ENCODE measurements at places on chromosomes 3 and 15.

DNA sequence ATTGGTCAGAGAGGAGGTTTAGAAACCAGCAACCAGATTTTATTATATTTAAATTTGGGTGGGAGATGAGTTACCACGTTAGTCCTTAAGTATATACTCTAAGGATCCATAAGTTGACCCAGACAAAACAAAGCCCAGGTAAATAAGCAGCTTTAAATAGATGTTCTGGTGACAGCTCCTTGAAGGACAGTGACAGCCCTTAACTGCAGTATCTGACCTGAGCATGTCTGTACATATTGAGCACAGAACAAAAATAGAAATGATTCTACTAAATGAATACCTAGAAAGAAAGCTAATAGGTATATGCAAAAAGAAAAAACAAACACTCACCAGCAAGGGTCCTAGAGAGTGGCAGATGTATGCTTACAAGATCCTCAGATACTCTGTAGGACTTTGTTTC lies 63.0 kb downstream of the UBR1 start:
- no peak for DNase-seq

- no peak for DNase-seq
Measured at GRCh38 chr3:79339846-79340245, 428.0 kb downstream of the ROBO1 start.

DNA sequence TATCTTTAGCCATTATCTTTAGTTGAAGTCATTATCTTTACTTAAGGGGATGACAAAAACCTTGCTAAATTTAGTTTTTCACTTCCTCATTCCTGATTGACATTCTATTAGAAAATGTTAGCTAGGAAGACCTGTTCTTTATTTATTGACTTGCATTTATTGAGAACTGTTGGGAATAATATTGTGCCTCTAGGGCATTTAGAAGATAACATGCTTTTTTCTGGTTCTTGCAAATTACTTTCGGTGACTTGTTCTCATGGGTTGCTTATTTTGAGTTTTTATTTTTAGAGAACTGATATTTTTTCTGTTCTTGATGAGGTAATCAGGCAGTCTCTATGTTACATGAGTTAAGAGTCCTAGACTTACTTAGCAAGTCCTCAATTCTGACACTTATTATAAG lies 48.3 kb upstream of the CTDSPL start:
- no peak for DNase-seq

DNA sequence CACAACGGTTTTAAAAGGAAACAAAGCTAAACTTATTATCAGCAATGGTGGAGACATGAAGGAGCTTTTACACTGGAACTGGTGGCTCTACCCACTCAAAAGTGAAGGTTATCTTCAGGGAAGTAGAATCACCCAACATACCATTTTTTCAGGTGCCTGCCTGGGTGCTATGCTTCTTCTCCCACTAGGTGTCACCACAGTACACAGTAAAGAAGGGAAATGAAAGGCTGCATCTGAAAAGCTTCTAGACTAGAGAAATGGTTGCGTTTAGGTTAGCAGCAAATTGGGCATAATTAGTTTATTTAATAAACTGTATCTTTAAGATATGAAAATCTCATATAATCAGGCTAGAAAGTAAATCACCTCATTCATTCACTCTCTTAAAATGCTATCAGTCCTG lies 47.0 kb upstream of the SELENOK start:
- DNase-seq: no peak

DNA sequence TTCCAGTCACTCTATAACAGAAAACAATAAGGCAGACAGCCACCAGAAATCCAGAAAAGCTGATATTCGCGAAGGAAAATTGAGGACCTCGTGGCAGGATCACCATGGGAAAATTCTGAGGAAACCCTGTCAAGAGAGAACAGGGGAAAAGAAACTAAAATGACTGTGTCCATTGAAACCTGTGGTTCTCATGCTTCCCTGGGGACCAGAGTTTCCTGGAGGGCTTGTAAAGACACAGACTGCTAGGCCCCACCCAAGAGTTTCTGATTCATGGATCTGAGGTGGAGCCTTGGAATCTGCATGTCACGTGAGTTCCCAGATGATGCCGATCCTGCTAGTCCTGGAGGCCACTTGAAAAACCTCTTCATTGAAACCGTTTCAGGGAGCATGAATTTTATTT lies 420.5 kb downstream of the EPHB1 start:
- no peak for DNase-seq

DNA sequence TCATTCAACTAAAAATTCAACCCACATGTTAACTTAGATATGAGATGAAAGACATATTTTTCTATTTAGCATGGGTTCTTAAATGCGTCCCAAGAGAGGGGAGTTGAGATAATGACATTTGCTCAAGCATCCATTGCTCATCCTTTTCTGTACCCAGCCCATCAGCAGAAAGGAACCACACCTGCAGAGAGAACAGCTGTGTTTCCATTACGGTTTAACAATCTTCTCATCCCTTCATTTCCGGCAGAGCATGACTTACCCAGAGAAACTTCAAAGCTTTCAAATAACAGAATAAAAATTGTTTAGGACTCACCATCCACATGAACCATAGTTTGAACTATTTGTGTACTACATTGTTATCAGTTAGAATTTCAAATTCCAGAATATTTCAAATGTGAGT lies 113.1 kb downstream of the TGFBR2 start:
- no peak for DNase-seq

DNA sequence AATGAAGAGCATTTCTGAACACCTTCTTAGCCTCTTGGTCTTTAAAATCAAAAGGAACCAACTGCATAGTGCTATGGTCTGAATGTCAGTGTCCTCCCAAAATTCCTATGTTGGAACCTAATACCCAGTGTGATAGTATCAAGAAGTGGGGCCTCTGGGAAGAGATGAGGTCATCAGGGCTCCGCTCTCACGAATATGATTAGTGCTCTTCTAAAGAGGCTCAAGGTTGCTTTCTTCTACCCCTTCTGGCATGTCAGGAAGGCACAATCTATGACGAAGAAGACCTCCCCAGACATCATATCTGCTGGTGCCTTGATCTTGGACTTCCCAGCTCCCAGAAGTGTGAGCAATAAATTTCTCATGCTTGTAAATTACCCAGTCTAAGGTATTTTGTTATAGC lies 209.5 kb downstream of the MAGI1 start:
- DNase-seq: no peak

GRCh38 chr3:69294014-69294766 lies 91.7 kb downstream of the FRMD4B start:
- DNase-seq: no peak

DNA sequence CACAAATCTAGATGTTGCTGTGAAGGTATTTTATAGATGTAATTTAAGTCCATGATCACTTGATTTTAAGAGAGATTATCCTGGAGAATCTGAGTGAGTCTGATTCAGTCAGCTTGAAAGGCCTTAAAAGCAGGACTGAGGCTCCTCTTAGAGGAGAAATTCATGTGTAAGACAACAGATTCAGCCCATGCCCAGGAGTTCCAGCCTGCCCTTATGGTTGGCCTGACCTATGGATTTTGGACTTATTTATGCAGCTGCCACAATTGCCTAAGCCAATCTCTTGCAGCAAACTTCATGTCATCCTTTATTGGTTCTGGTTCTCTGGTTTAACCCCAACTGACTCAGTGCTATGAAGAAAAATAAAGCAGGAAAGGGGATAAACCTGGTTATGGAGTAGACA lies 296.5 kb upstream of the RASGRP1 start:
- DNase-seq: no peak

DNA sequence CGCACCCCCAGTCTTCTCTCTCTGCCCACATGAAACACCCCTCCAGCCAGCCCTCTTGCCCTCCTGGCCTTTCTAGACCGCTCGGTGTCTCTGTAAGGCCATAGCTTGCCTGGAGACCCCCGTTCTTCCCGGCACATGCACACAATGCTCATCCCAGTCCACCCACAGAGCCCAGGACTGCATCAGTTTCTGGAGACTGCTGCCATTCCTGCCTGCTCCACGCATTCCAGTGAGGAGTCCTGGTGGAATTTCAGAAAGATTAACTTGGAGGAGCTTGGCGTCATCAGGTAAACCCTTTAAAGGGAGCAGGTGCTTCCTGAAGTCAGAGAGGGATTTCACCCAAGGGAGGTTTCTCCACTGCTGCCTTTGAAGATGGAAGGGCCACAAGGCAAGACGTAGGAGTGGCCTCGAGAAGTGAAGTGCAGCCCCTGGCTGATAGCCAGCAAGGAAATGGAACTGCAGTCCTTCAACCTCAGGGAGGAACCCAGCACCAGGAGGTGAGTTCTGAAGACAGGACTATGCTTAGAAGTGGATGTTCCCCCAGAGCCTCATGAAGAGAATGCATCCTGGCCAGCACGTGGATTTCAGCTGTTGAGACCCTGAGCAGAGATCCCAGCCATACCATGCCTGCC lies 19.2 kb downstream of the SLC41A3 start:
- no peak for DNase-seq

- DNase-seq: peak; percentile 1
Measured at GRCh38 chr15:35545316-35545823, 595 bp downstream of the DPH6 start.

DNA sequence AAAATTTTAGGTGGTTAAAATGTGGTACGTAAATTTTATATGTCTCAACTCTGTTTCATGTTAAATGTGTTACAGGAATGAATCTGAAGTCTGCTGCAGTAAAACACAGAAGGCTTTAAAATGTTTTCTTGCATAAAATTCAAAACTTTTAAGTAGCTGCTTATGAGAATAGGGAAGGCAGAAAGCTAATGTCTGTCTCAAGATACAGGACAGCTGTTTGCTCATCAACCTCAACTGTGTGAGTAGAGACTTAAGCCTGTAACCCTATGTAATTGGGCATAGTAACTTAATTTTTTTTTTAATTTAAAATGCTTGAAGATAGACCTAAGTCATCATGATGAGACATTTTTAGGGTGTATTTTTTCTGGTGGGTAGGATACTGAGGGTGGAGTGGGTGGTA lies 38.9 kb downstream of the ZFAND6 start:
- no peak for DNase-seq

GRCh38 chr15:77123854-77124253 lies 52.9 kb upstream of the TSPAN3 start:
- no peak for DNase-seq

GRCh38 chr3:10376353-10376752 lies 55.4 kb upstream of the SEC13 start:
- no peak for DNase-seq

- DNase-seq: no peak
Measured at GRCh38 chr3:111803123-111803593, 55.9 kb upstream of the PHLDB2 start.

DNA sequence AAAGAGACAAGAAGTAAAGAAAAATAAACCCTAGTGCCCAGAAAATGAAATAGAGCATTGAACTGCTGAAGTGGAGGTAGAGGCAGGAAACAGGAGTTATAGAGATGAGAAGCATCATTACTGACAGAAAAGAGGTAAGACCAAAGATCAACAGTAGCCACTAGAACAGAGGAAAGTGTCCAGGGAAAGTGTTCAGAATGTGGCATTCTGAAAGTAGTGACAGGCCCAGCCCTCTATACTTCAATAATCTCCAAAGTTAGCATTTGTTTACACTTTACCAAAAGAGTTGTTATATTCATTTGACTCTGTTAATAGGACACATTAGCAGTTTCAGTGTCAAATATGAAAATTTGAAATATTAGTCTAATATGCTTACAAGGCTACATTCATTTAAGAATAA lies 727.1 kb upstream of the NECTIN3 start:
- no peak for DNase-seq

GRCh38 chr3:65714134-65714533 lies 324.6 kb downstream of the MAGI1 start:
- DNase-seq: no peak

- DNase-seq: no peak
Measured at GRCh38 chr3:169659820-169660674, 3.5 kb downstream of the MECOM start.

DNA sequence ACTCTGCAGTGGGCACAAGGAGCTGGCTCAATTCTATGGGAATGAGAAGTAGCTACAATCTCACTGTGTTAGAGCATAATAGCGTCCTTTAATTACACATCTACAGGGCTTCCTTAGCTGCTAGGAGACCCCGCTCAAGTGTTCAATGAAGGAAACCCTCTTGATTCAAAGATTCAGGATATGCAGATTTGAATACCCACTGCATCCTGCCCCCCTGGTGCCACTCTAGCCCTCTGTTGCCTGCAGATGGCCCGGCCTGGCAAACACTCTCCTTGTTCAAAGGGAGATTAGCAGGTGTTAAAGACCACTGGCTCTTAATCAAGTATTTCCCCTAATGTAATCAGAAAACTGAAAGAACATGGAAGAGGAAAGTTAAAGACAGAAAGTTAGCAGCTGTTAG lies 356.6 kb downstream of the VGLL3 start:
- DNase-seq: no peak

- no peak for DNase-seq
Measured at GRCh38 chr3:44954962-44955361, 21.0 kb downstream of the ZDHHC3 start.

DNA sequence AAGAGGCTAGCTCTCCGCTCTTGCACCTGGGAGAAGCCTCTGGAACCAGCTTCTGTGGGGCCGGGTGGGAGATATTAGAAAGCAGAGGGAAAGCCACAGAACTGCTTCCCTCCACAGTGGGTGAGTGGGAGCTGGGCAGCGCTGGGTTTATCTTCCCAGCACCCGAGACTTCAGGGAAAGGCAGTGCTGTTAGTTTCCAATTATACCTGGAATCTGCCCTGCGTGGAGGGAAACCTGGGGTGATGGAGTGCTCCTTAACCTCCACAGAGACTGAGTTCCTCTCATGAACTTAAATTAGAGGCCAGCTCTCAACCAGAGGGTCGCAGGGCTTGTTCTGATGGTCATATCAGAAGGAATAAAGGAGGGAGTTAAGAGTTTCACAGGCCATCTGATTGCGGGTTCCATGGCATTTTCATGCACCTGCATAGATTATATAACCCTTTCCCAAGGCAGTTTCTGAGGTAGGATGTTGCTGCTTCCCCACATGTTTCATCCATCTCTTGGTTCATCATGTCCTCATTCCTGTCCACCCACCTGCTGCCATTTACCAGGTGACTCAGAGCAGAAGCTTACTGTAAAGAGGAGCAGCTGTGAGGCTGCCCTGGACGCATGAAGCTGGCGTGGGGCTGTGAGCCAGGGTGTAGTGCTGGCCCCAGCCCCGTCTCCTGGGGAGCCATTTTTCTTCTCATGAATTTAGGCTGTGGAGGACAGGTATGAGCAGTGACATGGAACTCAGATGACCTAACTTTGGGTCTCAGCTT lies 42.5 kb downstream of the CA12 start:
- no peak for DNase-seq

DNA sequence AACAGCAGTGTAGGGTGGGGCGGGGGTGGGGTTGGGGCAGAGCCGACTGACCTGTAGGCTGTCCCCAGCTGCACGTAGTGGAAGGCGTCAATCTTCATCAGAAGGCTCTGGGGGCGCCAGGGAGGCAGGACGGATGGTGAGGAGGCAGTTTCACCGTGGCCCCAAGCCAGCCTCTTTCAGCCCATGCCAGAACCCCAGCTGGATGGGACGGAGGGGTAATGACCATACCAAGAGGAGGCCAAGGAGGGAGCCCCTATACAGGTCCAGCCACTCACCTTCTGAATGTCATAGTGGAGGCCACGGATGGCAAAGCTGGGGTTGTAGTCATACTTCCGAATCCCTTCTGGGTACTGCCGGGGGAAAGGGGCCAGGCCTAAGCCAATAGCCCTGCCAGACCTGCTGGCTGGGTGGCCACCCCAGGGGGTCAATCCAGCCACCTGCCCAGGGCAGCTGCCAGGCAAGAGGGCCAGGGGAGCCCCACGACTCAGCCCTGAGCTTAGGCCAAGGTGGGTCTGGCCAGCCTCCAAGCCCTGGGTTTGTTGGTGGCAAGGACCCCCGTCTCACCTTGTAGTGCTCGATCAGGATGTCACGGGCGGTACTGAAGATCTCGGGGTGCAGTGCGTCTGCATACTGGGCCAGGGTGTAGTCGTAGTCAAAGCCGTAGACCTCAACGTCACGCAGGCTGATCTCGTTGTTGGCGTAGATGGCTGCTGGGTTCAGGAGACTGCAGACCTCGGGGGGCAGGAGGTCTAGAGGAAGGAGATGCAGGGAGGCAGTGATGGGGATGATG lies 4.9 kb downstream of the NT5DC2 start:
- no peak for DNase-seq

Data from activated CD8-positive, alpha-beta memory T cell treated with anti-CD3 and anti-CD28 coated beads for 1 hour (primary cell).